ENCODE measurements at places on chromosomes 2 and 18.

DNA sequence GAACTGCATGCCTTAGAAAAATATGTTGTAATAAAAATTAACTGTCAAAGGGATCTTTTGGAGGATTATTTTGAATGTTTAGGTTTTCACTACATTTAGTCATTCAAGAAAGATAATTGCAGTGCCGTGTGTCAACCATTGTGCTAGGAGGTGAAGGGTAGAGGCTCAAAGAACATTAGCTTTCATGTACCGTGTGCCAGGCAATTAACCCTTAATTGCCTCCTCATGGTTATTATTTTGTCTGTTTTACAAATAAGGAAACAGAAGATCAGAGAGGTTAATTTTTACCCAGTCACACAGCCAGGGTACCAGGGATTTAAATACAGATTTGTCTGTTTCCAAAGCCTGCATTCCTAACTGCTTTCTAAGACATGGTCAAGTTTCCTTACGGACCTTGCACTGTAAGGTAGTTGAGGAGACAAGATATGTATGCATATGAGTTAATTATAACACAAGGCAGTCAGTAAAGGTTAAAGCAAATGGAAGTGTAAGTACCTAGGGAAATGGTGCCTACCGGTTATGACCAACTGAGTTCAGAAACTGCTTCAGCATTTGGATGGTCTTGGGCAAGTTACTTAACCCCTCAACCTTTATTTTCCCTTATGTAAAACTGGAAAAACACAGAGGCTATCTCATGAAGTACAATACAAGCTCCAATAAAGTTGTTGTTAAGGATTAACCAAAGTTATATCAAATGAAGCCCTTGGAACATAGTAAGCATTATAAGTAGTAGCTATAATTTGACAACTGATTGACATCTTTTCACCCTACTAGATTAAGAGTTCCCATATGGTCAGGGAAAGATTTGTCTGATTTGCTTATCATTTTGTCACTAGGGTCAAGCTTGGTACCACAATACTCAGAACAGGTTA, 434.9 kb downstream of the MBD2 start:
- no peak for DNase-seq

- DNase-seq: no peak
These were observed 294.2 kb upstream of the NCKAP5 start for GRCh38 chr2:133862400-133862977.

DNA sequence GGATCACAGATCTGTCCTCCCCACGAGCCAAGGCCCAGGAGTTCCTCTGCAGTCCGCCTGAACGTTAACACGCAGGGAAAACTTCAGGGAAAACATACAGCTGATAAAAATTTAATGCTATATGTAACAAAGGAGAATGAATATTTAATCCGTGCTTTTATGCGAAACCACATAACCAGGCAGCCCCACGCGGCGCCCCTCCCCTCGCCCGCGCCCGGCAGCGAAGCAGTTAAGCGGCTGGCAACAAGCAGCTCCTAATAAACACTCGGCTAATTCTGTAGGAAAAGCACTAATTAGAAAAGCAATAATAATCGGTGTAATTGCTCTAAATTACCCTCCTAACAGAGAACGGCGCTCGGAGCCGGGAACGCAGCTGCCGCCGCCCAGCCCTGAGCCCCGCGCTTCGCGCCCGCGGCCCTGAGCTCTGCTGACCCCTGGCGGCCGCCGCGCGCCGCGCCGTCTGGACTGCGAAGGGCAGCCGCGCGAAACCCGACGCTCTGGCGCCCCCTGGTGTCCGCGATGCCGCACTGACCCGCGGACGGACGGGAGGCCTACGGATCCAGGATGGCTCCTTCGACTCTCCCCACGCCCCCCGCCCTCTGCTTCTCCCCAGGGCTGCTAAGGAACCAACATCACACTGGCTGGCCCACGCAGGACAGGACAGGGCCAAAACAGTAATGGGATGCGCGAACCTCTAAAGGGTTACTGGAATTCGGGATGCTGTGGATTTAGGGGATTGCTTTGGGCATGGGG, 181.4 kb downstream of the SMAD2 start:
- DNase-seq: peak; percentile 69

DNA sequence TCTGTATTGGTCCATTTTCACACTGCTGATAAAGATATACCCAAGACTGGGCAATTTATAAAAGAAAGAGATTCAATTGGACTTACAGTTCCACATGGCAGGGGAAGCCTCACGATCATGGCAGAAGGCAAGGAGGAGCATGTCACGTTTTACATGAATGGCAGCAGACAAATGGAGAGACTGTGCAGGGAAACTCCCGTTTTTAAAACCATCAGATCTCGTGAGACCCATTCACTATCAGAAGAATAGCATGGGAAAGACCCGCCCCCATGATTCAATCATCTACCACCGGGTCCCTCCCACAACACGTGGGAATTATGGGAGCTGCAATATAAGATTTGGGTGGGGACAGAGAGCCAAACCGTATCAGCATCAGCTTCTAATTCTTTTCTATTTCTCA, 217.0 kb downstream of the ANAPC1 start:
- DNase-seq: no peak

DNA sequence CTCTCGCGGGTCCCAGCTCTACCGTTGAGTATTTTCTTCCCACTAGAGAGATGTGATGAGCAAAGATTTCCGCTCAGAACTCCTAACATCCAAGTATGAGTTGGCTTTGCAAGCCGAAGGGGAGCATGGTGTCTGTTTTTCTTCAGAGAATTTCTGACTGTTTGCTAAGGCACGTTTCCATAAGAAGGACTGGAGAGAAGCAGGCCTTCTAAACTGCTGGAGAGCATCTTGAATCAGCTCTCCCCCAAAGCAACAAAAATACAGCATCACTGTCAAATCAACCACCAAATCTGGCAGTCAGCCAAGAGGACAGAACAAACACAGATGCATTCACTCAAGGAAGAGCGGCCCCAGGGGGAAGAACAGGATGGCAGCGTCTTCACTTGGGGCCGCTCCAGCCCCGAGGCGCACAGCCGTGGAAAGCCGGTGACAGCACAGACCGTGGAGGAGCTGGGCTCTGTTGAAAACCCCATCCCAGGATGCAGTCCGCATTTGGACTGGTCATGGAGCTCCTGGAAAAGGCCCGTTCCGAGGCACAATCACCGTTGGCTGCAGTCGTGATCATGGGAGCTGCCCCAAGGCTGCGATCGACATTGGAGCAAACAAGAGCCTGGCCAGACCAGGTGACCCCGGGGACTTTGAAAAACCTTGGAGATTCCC, 101.4 kb downstream of the NFATC1 start:
- no peak for DNase-seq

DNA sequence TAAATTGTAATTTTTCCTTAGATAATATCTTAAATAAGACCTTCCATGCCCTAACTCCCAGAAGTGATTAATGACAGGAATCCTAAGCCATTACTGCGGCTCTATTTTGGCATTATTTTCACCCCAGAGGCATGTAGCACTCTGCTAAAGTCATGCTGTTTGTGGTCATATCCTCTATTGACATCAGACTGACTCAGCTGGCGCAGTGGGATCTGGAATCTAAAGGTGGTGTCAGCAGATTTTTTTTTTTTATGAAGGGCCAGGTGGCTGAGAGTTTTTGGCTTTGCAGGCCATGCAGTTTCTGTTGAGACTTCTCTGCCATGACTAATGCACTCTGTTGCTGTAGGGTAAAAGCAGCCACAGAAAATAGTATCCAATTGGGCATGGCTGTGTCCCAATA, 64.1 kb upstream of the ACVR1C start:
- no peak for DNase-seq

DNA sequence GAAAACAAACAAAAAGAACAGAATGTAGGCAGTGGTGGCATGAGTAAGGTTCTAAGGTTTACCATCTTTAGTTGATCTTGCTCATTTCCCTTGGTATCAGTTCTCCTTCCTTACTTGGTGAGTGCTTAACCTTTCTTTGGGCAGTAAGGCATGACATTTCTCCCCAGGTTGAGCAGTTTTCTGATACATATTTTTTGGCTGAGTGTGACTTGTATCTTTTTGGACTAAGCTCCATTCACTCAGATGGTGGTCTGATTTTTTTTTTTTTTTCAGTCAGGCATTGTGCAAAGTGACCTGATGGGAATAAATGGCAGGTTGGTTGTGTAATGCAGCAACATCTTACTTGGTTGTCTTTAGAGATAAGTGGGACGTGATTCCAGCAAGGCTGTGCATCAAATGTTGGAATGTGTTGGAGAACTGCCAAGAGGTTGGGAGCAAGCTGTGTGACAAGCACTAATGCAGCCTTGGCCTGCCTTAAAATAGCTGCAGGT, 15.1 kb downstream of the SPTBN1 start:
- no peak for DNase-seq

- no peak for DNase-seq
These were observed 46.5 kb upstream of the COL5A2 start for GRCh38 chr2:189226017-189226416.

GRCh38 chr18:79568543-79569205, 110.9 kb upstream of the CTDP1 start:
- DNase-seq: no peak

DNA sequence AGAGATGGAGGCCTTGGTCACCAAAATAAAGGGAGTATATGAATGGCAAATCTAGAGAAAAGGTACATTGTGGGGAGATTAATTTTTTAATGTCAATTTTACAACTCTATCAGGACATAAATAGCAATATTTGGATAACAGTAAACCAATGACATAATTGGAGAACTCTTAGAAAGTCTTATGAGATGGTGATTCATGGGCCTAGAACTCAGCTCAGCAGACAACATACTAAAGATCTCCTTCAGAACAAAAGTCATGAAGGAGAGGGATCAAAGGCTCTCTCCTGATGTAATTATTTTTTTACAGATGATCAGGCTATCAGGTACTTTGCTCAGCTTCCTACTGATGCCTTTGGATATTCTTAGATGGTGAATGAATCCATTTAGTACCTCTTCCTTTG, 90.0 kb downstream of the CRACDL start:
- no peak for DNase-seq

- DNase-seq: no peak
These were observed 195.8 kb downstream of the MTX2 start for GRCh38 chr2:176464886-176465564.

GRCh38 chr2:222835143-222835822, 25.6 kb upstream of the ACSL3 start:
- no peak for DNase-seq

DNA sequence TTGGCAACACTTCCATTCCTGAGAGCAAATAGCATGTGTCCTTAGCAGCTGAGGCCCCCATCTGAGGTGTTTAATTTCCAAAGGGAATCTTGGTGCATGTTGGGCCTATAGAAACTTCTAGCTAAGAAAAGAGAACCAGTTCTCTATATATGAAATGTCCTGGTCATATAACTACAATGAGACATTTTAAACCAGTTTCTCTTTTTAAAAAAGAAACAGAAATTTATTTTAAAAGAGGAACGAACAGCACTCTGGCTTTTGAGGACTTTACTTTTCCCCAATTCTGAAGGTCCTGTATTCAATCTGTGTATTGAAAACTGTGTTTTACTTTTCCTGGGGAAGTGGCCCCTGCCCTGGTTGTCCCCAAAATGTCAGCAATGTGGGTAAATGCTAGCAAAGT, 309.5 kb upstream of the STON1 start:
- no peak for DNase-seq

All from T-helper 1 cell (primary cell).